ENCODE measurements at places on chromosomes 16 and 17.

GRCh38 chr16:17408296-17408695, 62.5 kb downstream of the XYLT1 start:
- no peak for DNase-seq

DNA sequence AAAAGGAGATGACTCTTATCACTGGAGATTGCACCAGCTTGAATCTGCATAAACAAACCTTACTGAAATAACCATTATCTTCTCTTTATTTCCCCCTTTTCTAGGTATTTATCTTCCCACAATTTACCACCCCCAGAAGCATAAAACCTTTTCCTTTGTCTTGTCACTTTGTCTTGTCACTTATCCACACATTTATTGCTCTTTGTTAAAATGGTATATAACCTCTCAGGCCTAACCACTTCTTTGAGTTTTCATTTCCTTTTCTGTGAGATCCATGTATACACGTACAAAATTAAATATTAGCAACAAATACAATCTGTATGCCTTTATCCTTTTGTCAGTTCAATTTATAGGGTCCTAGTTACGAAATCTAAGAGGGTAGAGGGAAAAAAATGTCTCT, 122.9 kb downstream of the CACNG3 start:
- DNase-seq, result no peak

- no peak for DNase-seq
Observed at GRCh38 chr17:45361451-45361850, 44.6 kb upstream of the MAP3K14 start.

DNA sequence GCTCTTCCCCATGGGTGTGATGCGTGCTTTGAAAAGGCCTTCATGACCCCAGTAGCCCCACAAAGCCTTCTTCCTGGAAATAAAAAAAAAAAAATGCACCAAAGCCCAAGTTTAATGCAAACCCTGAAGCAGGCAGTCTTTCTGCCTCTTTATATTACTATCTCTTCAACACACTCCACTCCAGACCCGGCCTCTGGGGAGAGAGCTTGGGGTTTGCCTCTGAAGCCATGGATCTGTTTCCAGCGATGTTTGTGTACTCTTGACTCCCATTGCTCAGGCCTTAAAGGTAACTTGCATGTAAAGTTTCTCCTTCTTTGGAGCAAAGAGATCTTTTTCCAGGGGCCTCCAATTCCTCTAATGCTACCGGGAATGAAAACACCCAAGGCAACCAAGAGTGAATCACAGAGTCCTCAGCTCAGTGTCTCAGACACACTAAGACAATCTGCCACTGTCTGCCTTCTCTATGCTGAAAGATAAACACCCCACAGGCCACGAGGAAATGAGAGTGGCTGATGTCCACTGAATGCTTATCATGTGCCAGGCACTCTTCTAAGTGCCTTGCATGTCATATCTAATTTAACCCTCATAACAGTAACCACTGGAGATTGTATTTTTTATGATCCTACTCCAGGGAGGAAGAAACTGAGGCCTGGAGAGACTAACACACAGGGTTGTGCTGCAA, 56.4 kb upstream of the AKTIP start:
- no peak for DNase-seq

GRCh38 chr17:38732376-38733281, 2.5 kb downstream of the CISD3 start:
- no peak for DNase-seq

DNA sequence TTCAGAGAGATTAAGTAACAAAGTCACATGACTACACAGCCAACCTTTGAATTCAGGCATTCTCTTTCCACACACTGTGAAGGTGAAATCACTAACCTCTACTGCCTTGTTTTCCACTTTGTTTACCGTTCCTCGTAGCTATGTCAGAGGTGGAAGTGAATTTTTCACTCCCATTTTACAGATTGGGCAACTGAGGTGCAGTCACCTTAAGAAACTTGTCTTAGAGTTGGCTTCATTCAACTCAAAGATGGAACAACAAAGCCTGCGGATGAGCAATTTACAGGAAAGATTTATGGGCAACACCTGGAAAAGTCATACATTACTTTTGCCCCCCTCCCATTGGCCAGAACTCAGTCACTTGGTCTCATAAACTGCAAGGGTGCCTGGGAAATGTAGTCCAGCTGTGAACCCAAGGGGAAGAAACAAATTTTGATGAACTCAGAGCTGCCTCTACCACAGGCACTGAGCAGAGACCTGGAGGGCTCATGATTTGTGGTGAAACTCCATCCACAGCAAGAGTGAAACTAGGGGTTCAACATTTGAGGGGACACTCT, 784.6 kb upstream of the EEF2KMT start:
- DNase-seq, result no peak
